ENCODE measurements at places on chromosomes 11 and 22.

GRCh38 chr22:33575041-33575440, 345.2 kb downstream of the LARGE1 start:
- DNase-seq, result no peak

DNA sequence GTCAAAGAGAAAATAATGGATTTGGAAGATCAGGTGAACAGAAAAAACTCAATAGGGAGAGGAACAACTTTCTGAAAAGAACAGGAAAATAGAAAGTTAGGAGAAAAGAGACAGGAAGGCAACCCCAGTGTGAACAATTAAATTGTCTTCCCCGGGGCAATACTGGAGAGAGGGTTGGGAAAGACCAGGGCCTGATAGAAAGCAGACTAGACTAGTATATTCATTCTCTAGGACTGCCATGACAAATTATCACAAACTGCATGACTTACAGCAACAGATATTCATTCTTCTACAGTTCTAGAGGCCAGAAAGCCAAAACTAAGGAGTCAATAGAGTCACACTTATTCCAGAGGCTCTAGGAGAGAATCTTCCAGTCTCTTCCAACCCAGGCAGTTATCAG, 482.8 kb downstream of the SOX6 start:
- DNase-seq, result no peak

- DNase-seq, result peak; percentile 11
Observed at GRCh38 chr11:47234669-47235100, 13.9 kb downstream of the ACP2 start.

GRCh38 chr11:130522284-130522961, 74.0 kb downstream of the ADAMTS15 start:
- DNase-seq, result no peak

GRCh38 chr22:47357086-47357485, 594.6 kb downstream of the TBC1D22A start:
- DNase-seq, result no peak

DNA sequence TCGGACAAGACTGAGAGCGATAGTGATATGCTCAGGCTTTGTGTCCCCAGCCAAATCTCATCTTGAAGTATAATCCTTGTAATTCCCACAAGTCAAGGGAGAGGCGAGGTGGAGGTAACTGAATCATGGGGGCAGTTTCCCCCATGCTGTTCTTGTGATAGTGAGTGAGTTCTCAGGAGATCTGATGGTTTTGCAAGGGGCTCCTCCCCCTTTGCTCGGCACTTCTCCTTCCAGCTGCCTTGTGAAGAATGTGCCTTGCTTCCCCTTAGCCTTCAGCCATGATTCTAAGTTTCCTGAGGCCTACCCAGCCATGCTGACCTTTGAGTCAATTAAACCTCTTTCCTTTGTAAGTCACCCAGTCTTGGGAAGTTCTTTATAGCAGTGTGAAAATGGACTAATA, 7.5 kb upstream of the FOLR2 start:
- no peak for DNase-seq

DNA sequence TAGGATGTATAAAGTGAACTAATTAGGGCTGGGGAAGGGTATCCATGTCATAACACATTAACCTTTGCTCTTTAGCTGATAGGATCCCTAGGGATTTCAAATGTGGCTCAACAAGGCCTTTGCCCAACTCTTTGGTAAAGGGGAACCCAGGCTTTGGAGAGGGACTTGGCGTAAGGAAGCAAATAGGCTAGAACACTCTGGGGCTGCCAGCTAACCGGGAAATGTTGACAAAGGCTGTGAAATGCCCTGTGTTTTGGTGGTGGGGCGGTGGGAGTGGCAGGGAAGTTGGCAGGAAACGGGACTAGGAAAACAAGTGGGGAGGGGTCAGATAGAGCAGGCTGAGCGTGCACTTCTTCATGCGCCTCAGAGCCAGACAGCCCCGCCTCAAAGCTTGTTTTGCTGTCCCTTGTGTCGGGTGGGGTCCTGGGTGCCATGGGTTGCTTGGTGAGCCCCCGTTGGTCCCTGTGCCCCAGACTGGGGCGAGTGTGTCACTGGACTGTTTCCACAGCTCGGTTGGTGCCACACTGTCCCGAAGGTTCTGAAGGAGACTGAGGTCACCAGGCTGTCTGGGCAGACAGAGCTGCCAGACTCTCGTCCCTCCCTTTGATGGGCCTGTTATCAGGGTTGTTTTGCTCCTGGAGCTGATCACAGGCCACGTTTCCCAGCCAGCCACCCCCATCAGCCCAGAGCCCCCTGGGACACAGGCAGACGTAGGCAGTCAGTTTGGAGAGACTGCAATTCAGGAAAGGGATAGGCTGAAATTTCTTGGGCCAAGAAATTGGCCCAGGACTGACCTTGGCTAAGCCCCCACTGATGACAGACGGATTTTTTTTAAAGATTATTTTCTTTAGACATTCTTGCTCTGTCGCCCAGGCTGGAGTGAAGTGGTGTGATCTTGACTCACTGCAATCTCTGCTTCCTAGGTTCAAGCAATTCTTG, 19.6 kb downstream of the KCTD21 start:
- no peak for DNase-seq

DNA sequence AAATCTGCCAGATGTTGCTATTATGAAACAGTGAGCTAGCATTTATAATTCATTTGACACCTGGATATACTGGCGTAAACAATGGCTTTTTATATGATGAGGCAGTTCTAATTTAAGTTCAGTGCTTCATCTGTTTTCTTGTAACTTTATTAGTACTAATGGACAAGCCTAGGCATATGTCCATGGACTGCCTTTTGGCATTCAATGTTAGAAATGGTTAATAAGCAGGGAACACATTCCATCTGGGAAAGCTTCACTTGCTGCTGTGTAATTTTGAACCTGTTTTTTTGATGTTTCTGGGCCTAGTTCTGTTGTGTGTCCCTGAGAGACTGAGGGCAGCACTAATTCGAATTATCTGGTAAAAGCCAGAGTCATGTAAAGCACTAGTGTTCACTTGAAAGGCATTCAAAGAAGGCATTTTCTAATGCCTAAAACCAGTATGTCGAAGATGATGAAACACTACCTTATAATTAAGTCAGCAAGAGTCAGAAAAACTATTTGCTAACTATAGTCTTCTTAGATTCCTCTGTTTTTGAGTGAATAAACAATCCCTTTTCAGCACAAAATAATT, 138.5 kb downstream of the SWAP70 start:
- DNase-seq, result no peak

DNA sequence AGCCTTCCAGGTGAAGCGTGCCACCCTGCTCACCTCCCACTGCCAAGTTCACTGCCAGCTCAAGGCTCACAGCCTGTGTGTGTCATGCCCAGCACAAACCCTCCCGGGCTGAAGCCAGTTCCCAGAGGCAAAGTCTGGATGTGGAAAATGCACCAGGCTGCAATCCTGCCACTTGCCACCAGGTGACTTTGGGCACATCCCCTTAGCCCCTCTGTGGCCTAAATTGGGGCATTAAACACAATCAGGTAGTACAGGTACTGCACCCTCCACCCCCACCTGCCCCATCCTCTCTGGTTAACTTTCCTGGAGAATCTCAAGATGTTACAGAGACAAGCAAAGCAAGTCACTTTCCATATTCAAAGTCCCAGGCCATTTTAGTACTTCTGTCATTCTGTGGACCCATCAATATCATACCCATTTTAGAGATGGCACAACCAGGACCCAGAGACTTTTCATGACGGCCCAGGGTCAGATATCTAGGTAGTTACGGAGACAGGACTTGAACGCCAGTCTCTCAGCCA, 1.8 kb upstream of the RASD2 start:
- no peak for DNase-seq

- no peak for DNase-seq
Observed at GRCh38 chr11:32044158-32044863, 46.6 kb upstream of the RCN1 start.

GRCh38 chr11:63537293-63538101, 889 bp downstream of the PLAAT4 start:
- DNase-seq, result no peak

GRCh38 chr22:19853058-19853878, 1.4 kb downstream of the GNB1L start:
- DNase-seq, result no peak

DNA sequence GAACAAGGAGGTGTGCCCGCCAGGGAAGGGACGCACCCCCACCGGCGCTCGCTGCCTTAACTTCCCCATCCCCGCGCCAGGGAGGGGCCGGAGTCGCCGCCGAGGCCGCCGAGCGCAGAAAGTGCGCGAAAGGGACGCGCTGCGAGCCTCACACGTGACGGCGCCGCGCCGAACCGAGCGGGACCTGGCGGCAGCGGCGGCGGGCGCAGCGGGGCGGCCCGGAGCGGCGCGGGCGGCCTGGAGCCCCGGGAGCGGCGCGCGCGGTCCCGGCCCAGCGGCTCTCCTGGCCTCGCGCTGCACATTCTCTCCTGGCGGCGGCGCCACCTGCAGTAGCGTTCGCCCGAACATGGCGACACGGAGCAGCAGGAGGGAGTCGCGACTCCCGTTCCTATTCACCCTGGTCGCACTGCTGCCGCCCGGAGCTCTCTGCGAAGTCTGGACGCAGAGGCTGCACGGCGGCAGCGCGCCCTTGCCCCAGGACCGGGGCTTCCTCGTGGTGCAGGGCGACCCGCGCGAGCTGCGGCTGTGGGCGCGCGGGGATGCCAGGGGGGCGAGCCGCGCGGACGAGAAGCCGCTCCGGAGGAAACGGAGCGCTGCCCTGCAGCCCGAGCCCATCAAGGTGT, at the start of gene SORL1:
Gene SORL1 (plus strand): TSS at position 329 of the 623 bp plus-strand sequence. CDS start 18 bp downstream, at position 347.
- peak; percentile 70 for DNase-seq

- no peak for DNase-seq
Observed at GRCh38 chr11:16881074-16881709, 133.0 kb downstream of the PLEKHA7 start.

DNA sequence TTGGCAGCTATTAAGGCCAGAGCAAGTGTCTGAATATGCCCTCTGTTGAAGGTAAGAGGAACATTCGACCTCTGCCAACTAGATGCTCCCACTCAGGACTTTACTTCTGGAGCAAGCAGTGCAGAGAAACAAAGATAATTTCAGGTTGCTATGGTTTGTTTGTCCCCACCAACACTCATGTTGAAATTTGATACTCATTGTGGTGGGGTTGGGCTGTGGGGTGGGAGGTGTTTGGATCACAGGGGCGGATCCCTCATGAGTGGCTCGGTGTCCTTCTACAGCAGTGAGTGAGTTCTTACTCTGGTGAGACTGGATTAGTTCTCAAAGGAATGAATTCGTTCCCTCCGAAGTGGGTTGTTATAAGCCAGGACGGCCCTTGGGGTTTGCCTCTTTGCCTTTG, 12.0 kb downstream of the OR8A1 start:
- DNase-seq, result no peak

DNA sequence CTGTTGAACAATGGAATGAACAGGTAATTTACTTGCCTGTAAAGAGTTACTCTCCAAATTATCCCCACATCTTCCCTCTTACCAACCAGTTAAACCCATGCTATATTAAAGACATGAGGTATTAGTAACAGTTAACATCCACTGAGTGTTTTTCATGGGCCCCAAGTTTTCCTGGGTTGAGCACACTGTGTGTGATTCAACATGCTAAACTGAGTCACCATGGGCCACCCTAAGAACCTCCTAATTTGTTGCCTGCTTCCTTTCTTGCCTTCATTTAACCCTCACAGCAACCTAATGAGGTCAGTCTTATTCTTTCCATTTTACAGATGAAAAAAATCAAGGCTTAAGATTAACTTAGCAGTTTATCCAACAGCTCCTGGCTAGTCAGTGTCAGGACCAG, 51.0 kb downstream of the GALNT18 start:
- no peak for DNase-seq

DNA sequence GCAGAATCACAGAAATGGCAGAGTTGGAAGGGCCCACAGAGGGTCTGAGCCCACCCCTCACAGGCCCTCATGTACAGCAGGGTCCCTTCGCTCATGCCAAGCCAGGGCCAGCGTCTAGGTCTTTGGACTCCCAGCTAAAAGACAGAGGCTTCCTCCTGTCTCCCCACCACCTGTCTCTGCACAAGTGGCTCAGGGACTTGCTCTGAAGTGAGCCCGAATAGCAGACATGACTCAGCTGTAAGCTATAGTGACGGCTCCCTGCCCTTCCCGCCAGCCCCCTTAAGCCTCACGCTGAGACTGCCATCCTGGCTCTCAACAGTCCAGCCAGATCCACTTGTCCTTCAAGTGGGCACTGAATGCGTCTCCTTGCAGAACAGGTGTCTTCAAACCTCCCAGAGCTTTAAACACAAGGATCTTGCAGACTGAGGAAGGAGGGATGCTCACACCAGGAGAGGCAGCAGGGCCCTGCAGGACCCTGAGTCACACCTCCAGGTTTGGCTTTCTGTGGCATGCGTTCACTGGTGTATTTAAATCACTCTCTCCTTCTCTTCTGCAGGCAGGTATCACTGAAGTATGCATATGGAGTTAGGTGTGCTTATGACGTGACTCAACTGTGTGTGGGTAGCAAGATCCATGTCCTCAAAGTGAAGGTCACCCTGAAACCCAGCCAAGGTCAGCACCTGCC, 154.9 kb downstream of the CACNA1I start:
- DNase-seq, result no peak

- DNase-seq, result no peak
Observed at GRCh38 chr22:19901577-19902244, 39.9 kb upstream of the COMT start.

DNA sequence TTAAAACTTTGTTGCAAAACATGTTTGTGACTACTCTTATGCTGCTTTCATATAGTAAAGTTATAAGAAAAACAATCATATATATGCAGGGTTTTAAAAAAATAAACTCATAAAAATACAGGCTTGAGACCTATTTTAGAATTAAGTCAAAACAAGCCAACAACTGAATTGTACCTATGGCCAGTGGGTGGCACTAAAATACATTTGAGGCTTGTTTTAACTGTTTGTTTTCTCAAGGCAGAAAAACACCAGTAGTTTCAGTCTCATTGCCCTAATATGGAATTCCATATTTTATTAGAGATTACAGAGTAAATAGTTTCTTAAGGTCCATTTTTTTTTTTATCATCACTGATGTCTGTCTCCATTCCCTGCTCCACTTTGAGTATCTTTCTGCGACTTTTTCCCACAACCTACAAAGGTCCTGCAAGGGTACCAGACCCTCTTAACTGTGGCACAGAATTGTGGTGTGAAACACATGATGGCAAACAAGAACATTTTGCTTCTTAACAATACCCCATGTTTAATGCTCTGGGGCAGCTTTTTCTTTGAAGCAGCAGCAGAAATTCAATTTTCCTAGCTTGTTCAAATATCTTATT, 8.5 kb upstream of the CCDC89 start:
- DNase-seq, result peak; percentile 12

DNA sequence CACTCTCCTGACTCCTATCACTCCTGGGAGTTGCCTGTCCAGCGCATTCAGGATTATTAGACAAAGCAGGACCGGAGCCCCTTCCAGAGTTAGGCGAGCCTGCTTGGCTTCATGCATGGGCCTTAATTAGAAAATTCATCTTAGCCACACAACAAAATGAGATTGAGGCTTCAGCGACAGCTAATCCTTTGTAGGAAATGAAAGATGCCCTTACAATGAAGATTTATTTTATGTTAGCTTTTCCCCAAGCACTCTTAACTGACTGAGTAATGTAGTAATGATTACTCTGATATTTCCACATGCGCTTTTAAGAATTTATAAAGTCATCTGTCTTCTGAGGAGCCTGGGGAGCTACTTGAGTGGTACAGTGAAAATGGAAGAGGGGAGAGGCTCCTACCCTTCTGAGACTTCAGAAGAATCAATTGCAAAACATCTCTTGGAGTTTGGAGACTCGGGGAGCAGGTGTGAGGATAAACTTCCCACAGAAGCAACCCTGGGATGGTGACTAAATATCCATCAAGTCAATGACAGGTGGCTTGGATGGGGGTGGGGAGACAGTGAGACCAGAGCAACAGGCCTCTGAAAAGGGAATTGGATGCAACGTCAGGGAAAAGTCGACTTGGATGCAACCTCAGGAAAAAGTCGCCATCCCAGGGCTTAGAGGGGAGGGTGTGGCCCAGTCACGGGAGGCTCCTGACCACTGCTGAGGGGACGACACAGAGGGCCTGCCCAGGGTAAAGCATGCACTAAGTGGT, 434.5 kb upstream of the B3GAT1 start:
- DNase-seq, result no peak

GRCh38 chr11:120929090-120929489, 94.8 kb upstream of the TBCEL start:
- no peak for DNase-seq

Data from T-helper 2 cell (primary cell).